Stimulated activated CD8-positive, alpha-beta memory T cell treated with anti-CD3 and anti-CD28 coated beads, Interleukin-2, amount 100 ng/mL, for 1 hour (primary cell): ENCODE measurements at places on chromosomes 2 and 18.

- DNase-seq: no peak
Measured at GRCh38 chr2:224260372-224261020, 141.4 kb downstream of the FAM124B start.

- no peak for DNase-seq
Measured at GRCh38 chr18:4068552-4069158, 386.5 kb downstream of the DLGAP1 start.

- DNase-seq: no peak
Measured at GRCh38 chr18:79871481-79872091, 73.8 kb downstream of the KCNG2 start.

DNA sequence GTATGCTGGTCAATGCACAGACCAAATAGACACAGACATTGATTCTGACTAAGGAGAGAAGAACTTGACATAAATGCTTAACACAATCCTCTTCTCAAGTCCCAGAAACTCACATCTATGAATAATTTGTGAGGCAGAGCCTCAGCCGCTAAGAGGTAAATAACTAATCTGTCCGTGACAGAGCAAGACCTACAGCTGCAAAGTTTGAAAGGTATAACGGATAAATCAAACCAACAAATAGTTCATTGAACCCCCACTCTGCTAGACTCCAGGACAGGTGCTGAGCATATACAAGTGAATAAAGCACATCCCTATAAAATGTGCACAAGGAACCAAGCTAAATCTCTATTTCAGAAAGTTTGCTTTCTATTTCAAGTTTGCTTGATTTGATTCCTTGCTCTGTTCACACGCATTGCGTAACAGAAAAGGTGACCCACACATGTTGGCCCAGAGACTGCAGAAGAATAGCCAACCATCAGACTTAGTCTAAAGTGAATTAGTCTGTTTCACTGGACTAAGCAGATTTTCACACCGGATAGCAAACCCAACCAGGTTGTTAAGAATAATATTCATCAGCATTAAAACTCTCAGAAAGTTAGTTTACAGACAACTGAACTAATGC is 51.7 kb downstream of the NCKAP5 start:
- DNase-seq: no peak

GRCh38 chr2:6186332-6187151 is 494.4 kb downstream of the SOX11 start:
- DNase-seq: no peak

DNA sequence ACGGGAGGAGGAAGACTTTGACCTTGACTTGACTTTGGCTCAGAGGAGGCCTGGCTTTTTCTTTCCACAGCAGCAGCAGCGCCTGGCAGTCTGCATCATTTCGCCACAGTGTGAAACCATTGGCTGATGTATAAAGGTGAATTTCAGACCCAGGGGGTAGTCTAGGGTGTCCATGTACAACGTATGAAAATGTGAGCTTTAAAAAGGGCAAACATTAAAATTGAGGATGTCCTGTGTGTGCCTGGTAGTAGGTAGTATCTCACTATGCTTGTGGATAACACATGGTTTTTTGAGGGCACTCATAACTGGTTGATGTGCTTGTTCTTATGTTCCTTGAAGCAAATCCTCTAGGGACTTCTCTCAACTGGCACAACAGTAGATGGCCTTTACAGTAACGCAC is 86.1 kb downstream of the LPIN1 start:
- DNase-seq: no peak

- DNase-seq: no peak
Measured at GRCh38 chr2:176455816-176456291, 186.6 kb downstream of the MTX2 start.

DNA sequence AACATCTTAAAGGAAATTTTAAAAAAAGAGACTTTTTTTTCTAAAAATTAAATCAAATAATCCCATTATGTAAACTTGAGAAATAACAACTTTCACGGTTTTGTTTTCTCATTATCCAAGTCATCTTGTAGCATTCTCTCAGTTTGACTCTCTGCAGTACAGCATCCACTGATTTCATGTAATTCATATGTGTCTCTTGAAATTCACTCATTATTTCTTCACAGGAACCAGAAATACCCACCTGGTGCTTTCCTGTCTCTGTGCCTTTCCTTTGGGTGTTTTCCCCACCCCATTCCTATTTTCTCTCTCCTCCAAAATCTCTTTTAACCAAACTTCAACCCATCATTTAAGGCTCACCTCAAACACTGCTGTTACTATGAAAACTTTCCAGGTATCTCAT is 116.1 kb upstream of the STK17B start:
- DNase-seq: no peak

GRCh38 chr18:45249246-45249661 is 366.0 kb upstream of the SLC14A2 start:
- DNase-seq: no peak

- DNase-seq: no peak
Measured at GRCh38 chr2:227161947-227162346, 2.1 kb downstream of the COL4A4 start.

GRCh38 chr2:119823734-119824334 is 64.1 kb downstream of the PTPN4 start:
- DNase-seq: no peak

- no peak for DNase-seq
Measured at GRCh38 chr18:5420906-5421305, 122.9 kb downstream of the EPB41L3 start.

DNA sequence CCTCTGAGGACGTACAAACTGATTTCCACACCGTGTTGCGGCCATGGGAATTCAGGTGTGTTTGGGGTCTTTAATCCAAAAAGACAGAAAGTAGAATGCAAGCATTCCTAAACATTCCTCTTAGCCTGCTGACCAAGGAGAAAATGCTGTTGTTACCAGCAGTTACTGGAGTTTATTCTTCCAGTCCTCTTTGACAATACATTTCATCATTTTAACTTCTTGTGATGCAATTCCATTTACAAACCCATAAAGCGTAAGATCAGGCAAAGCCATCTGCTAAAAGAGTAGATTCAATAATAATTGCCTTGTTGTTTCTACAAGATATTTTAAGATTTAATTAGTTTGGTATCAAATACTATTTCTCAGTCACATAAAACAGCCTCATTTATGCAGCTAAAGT is 32.7 kb downstream of the SPIRE1 start:
- no peak for DNase-seq

DNA sequence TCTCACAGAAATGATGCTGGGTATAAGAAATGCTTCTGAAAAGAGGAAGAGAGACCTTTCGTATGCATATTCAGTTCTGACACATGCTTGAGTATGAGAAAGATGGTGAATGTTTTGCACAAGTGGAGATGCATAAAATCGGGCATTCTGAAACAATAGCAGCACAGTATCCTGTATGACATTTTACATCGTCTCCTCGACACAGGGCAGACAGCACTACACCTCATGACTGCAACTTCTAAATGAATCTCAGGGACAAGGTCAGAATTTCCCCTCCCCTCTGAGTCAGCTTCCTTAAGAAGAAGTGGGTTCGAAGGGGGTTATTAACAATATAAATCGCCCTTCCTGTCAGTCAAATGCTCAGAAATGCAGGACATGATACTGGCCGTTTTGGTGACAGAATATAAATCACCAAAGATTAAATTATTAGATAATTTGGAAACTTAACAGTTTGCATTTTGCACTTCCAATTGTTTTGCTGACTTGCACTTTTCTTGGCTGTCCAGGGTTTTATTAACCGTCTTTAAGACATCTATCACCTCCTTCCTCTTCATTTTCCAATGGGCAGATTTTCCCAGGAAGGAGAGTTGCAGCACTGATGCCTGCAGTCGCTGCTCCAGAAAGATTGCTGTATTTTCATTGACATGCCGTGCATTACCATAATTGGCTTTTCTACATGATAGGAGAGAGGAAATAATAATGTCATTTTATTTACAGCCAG is 57.2 kb downstream of the TSHZ1 start:
- DNase-seq: no peak

- no peak for DNase-seq
Measured at GRCh38 chr2:76450024-76450475, 739.3 kb upstream of the GCFC2 start.

GRCh38 chr2:26904839-26905238 is 56.9 kb downstream of the DPYSL5 start:
- no peak for DNase-seq

GRCh38 chr2:58950795-58951462 is 709.8 kb upstream of the FANCL start:
- no peak for DNase-seq

- DNase-seq: no peak
Measured at GRCh38 chr2:222753251-222753824, 81.9 kb downstream of the MOGAT1 start.

- DNase-seq: no peak
Measured at GRCh38 chr18:48673853-48674721, 135.3 kb downstream of the CTIF start.

DNA sequence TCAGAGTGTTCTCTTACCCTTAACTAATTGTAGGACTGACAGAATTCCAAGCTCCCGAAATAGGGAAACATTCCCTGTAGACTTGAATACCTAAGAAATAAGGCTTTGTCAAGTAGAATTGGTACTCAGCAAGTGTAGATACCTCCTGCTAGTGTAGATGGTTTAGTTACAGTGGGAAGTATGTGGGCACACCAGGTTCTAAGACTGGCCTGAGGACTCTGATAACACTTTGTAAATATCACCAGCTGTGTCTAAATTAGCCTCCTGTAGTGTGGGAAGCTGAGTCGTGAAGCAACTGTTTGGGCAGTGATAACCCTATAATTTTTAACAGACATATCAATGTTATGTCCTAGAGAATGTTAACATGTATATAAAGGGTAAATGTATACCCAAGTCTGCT is 304.5 kb downstream of the SLC8A1 start:
- no peak for DNase-seq

- no peak for DNase-seq
Measured at GRCh38 chr18:75173125-75173432, 35.9 kb downstream of the PTGR3 start.

DNA sequence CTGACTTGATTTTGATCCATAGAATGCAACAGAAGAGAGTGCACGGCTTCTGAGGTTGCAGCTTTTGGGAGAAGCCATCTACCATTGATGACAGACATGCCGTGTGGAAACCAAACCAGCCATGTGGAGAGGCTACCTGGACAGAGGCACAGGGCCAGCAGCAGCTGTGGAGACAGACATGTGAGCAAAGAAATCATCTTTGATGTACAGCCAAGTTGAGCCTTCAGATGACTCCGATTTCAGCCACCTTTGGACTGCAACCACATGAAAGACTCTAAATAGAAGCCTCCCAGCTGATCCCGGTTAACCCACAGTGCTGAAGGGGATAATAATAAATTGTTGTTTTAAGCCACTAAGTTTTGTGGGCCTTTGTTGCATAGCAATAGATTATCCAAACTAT is 54.2 kb downstream of the TSN start:
- DNase-seq: no peak

- no peak for DNase-seq
Measured at GRCh38 chr2:25164561-25164960, 3.8 kb downstream of the POMC start.

DNA sequence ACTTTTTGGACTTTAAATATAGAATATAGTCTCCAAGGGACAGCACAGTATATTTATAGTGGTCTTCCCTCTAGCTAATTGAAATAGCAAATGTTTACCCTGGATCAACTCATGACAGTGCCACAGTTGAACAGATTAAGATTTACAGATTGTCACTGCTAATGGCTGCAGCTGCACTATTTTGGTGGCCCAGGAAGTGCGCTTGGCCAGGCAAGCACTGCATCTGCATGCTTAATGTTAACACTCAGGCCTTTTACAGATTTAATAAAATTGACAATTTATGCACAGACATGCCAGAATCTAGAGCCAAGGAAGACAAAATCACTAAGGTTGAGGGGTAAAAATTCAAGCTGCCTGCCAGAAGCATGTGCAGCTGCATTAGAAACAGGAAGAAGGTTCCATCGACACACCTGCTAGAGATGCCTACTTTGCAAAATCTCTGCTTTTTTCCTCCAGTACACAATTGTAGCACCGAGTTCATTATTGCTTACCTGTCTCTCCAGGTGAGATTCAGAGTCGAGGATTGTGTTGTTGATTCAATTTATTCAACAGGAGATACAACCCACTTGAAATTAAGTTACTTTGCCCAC is 1042.3 kb upstream of the NRXN1 start:
- DNase-seq: no peak
